Nephron progenitor cell (in vitro differentiated cells): ENCODE measurements at places on chromosomes 12 and 14.

DNA sequence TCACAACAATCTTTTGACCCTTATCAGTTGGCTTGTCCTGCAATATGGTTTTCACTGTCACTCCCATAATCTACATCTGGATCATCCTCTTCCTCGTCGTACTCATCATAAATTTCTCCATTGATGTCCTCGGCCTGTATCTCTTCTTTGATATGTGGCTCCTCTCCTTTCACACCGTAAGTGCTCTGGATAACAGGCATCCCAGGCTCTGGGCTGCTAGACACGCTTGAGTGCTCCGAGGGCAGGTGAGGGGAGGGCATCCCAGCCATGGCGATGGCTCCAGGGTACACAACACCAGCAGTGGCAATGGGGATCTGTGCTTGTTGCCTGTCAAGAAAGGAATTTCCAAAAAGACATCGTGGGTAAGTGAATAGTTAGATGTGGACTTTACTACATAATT is 415.3 kb downstream of the SOX5 start:
- DNase-seq, result peak; percentile 4

DNA sequence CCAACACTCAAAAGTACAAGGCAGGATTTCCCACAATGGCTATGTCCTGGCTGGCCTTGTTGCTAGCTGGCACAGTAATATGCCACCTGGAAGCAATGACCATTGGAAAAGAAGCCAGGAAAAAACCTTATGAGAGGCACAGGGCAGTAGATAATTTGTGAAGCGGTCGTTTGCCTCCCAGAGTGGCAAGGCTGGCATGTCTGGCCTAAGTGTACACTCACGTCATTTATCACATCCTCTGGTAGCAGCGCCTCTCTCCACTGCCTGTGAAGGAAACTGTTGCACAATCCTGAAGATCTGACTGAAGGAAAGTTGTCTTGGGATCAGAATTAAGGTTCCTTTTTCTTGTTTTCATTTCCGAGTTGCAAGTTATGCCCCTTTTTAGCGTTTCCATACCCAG is 408.5 kb downstream of the ZFP36L1 start:
- DNase-seq, result no peak

- DNase-seq, result peak; percentile 41
Observed at GRCh38 chr14:65222440-65222858, 120.1 kb upstream of the MAX start.

- no peak for DNase-seq
Observed at GRCh38 chr14:25430808-25431207, 380.9 kb upstream of the STXBP6 start.

GRCh38 chr14:51963286-51963685 is 26.1 kb upstream of the RTRAF start:
- no peak for DNase-seq

- DNase-seq, result no peak
Observed at GRCh38 chr14:90483571-90483974, 86.7 kb downstream of the CALM1 start.

GRCh38 chr14:77377502-77377844 is 294 bp downstream of the SAMD15 start:
- DNase-seq, result no peak

- DNase-seq, result no peak
Observed at GRCh38 chr14:99420711-99421110, 59.9 kb downstream of the SETD3 start.

DNA sequence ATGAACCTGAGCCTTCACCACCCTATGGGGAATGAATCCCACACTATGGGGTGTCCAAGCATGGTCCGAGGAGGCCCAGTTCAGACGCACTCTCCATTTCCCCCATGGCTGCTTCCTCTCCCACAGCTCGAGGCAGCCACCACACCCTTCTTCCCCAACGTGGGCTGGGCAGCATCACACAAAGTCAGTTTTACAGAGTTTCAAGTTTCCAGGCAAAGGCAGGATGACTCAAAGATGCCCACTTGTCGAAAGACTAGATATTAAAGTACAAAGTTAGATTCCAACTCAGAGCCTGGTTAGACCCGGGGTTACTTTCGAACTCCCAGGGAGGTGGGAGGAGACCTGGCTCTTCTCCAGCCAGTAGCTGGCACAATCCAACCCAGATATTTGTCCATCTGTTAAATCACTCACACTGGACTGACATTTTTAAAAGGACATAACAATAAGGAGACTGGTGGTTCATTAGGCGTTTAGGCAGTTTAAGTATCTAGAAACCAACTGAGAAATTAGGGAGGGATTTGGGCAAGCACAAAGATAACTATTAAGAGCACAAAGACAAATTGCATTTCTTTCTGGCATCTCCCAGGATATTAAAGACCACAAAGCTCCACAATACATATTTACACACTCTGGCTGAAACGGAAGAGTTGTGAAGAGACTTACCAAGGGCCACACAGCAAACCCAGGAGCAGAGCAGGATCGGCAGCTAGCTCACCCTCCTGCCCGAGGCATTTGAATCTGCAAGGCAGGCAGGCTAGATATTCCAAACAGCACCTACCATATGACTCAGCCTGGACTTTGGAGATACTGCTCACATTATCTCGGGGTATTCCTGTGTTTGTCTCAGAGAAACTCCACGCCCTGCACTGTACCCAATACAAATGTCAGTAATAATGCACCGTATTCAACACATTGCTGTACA is 34.8 kb downstream of the TMCC3 start:
- DNase-seq, result no peak

- no peak for DNase-seq
Observed at GRCh38 chr12:3220382-3221321, 143.5 kb downstream of the TSPAN9 start.

DNA sequence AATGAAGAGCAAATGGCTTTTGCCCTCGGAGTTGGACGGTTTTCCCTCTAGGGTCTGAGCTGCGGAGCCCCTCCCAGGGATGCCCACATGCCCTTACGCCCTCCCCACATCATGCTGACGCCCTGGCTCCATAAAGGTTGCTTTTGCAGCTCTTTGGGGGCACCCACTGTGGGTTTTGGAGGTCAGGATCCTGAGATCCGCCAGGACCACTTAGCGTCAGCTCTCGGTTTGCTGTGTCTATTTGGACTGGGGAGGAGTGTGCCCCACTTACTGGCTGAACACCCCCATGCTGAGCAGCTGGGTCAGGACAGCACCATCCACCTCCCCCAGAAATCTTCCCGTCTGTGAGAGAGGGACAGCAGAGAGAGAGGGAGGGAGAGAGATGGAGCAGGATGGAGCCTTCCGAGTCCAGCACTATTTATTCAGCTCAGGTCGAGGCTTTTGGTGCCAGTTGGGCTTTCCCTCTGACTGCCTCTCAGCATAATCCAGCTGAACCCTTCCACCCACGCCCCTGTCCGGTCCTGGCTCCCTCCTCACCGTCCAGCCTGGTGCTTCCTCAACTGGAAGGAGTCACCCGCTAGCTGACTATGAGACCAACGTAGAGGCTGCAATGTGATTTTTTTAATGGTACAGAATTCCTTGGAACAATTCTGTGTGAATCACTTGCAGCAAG is 18.9 kb upstream of the LRTM2 start:
- DNase-seq, result no peak

- no peak for DNase-seq
Observed at GRCh38 chr14:36818246-36818645, 156.6 kb downstream of the PAX9 start.

GRCh38 chr12:2163177-2163941 is 110.6 kb downstream of the CACNA1C start:
- DNase-seq, result no peak

- no peak for DNase-seq
Observed at GRCh38 chr14:23055621-23056144, 1.6 kb downstream of the CDH24 start.

DNA sequence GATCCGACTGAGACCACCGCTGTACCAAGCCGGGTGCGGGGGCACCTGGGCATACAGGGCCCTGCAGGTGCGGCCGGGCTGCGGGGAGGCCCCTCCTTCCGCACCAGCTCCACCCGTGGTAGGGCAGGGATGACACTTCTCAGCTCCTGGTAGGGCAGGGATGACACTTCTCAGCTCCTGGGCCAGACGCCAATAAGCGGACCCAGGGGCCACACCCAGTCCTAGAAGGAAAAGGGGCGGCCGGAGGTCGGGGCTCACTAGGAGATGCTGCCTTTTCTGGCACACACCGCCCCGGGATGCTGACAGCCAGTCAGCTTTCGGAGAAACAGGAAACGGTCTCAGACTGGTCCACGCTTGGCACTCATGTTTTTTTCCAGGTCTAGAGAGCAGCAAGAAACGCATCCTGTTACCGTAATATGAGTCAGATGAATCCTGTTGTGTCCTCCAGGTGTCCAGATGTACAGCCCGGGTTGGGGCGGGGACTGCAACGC is 34.8 kb downstream of the NFKBIA start:
- DNase-seq, result no peak

- no peak for DNase-seq
Observed at GRCh38 chr12:78880078-78880477, 15.5 kb downstream of the SYT1 start.

- no peak for DNase-seq
Observed at GRCh38 chr12:110310763-110311162, 29.7 kb downstream of the ATP2A2 start.

DNA sequence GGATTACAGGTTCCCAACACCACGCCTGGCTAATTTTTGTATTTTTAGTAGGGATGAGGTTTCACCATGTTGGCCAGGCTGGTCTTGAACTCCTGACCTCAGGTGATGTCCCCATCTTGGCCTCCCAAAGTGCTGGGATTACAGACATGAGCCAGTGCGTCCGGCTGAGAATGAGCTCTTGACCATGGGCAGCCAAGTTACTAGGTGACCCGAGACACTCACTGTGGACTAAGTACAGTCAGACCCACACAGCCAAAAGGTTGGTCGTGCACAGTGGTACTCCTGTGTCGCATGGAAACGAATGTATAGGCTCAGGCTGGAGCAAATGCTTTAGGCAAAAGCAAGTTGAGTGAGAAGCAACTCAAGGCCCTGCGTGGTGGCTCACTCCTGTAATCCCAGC is 21.0 kb downstream of the DLK1 start:
- no peak for DNase-seq

- DNase-seq, result no peak
Observed at GRCh38 chr12:114767084-114767760, 83.2 kb upstream of the TBX3 start.

DNA sequence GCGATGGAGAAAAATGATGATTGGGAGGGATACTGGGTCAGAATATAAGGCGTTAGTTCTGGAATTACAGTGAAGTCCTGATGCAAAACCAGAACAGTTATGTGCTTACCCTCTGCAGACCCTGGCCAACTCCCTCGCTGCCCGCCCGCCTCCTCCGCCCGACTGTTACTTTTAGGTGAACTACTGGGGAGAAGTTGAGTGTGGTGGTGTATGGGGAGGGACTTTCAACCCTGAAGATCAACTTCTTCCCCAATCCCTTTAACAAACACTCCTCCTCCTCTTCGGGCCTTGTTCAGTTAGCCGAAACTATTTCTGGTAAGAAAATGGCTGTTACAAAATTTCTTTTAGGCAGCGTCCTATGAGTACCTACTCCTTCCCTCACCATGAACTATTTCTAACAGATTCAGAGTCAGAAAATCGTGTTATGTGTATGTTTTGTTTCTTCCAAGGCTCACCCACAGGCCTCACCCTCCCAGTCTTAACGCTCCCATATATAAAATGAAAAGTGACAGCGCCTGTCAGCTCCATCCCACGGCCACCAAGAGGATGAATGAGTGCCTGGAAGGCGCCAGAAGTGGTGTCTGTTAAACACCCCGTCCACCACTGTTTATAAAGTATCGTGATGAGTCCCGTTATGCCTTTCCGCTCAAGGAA is 1.3 kb downstream of the FBXO33 start:
- DNase-seq, result peak; percentile 15

DNA sequence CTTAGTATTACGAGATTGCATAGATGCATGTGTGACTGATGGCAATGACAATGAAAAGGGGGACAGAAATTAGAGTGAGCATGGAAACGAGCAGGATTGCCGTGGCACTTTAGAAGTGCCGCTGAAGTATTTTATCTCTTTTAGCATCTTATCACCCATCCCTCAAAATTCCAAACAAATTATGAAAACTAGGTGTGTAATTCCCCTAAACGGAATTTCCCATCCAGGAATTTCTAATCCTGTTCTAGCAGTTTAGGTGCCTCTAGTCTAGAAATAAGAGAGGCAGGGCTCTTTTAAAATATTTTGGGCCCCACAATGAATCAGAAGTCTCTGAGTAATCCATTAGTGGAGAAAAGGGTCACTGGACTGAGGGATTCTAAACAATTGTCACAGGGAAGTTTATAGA is 947 bp downstream of the TMEM52B start:
- DNase-seq, result no peak

DNA sequence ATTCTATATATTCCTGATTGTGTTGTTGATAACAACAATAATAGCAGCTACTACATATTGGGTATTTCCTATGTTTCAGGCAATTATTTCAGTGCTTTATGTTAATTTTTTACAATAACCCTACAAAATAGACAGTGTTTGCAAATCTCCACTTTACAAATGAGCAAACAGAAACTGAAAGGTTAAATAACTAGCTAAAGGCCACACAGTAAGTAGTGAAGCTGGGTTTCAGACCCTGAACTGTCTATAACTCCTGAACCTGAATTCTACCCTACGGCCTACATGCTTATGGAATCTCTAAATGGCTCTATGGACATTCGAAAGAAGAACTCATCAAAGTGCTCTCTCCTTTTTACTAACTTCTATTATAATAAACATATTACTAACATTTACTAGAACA is 19.7 kb upstream of the NUDT4 start:
- no peak for DNase-seq

DNA sequence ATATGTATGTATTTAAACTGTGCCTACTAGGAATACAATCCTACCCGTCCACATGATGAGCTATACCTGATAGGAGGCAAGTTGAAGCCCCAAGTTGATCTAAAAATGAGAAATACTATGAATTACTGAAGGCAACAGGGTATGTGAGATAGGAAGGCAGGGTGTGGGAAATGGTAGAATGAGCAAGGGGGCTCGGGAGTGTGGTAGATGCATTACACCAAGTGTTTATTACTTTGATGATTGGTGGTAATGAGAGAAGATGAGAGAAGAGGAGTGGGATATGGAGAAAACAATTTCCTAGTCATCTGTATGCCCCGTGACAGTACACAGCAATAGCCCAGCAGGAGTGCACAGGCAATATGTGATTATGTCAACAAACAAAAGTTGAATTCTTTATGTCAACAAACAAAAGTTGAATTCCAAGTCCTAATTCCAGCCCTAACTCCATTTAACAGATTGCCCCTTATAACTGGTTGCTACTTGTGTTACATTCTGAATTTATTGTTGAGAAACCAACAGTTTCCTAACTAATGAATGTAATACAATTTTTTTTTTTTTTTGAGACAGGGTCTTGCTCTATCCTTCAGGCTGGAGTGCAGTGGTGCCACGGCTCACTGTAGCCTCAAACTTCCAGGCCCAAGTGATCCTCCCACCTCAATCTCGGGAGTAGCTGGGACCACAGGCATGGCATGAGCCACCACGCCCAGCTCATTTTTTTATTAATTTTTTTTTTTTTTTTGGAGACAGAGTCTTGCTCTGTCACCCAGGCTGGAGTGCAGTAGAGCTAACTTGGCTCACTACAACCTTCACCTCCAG is 2.5 kb downstream of the LPCAT3 start:
- no peak for DNase-seq

- no peak for DNase-seq
Observed at GRCh38 chr14:34270361-34270760, 191.7 kb downstream of the SPTSSA start.
